ENCODE measurements at places on chromosomes 12 and 14.

DNA sequence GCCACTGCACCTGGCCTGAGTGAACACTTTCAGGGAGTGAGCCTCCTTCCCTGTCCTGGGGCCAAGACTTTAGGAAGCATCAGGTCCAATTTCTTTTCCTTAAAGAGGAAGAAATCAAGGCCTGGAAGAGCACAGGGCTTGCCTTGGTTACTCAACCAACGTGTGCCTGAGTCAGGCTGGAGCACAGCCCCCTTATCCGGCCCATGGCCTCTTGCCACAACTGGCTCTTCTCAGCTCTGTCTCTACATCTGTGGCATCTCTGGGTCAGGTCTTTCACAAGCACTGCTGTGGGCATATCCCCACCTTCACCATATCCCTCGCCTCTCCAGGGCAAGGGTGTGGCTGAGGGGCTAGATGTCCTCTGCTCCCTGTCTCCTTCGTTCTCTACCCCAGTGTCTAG, 6.8 kb downstream of the MYH6 start:
- no peak for DNase-seq

- DNase-seq, result no peak
These were observed 9.3 kb upstream of the PTHLH start for GRCh38 chr12:27981874-27982273.

DNA sequence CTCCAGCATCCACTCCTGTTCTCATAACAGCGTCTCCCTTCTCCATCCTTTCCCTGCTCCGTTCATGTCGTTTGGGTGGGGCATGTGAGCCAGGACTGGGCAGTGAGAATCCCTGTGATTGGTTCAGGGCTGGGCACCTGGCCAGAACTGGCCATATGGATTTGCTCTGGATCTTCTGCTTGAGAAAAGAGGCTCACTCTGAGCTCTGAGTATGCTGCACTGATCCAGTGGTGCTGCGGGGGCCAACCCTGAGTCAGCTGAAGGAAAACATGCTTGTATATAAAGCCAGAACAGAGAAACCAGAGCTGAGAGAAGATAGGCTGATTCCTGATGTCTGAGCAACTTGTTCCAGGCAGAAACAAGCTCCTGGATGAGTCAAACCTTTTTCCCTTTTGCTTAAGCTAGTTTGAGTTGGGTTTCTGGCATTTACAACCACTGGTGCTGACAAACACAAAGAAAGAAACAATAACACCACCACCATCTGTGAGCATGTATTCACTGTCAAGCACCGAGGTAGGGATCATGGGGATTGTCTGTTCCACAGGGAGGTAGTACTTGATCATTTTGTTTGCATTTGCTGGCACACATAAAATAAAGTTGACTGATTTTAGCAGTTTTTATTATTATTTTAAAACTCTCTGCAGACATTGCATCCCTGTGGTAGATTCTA, 14.0 kb upstream of the HPD start:
- DNase-seq, result no peak

GRCh38 chr12:80716696-80717469, at the start of gene MYF5:
Gene MYF5 (plus strand): TSS chr12:80716912. CDS start chr12:80717064, 152 bp downstream.
- no peak for DNase-seq

GRCh38 chr14:102983496-102983895, 61.0 kb downstream of the AMN start:
- DNase-seq, result no peak

- no peak for DNase-seq
These were observed 120.7 kb upstream of the PWP1 start for GRCh38 chr12:107564946-107565345.

DNA sequence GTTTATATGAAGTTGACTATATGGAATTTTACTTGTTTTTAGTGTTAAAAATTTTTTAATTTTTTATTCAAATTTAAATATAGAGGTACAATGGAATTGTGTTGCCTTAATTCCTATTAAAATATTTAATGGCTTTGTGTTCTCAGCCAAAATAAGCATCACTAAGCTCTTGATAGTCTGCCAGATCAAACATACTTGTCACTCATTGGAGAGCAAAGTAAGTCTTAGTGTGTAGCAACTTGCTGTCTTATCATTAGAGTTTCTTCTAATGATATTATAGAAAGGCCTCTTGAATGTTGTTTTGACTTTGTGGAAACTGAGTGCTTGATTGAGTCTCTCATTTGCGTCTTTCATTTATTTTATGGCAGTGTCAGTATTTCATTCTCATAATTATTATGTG, 10.7 kb downstream of the SFSWAP start:
- no peak for DNase-seq

- DNase-seq, result no peak
These were observed 36.7 kb downstream of the TMEM233 start for GRCh38 chr12:119630223-119630780.

DNA sequence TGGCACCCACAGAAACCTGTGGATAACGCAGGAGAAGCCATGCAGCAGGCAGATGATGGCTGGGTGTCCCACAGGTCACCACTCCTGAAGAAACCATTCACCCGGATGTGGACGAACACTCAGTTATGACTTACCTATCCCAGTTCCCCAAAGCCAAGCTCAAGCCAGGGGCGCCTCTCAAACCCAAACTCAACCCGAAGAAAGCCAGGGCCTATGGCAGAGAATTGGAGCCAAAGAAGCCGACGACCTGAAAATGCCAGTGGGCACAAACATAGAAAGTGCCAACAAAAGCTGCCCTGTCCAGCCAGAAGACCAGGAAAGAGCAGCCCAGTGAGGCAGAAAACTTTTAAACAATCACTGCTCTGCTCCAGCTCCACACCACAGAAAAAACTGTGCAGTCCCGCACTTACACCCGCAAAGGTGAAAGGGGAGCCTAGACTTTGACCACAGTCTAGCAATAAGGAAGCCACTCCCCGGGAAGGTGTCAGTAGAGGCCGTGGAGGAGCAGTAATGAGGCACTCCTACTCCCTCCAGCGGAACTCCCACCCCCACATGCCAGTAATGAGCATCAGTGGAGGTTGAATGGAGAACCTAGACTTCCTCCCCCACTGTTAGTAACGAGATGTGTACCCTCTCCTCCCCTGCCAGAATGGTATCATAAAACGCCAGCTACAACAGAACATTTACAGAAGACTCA, 6.0 kb upstream of the ACVRL1 start:
- DNase-seq, result no peak

- no peak for DNase-seq
These were observed 18.8 kb upstream of the IAPP start for GRCh38 chr12:21353948-21354347.

Data from stimulated activated CD8-positive, alpha-beta memory T cell treated with anti-CD3 and anti-CD28 coated beads, Interleukin-4, amount 100 ng/mL, for 1 hour (primary cell).